ENCODE measurements at places on chromosomes 3 and 15.

GRCh38 chr3:37569991-37570390 lies 291.7 kb upstream of the CTDSPL start:
- DNase-seq = no peak

DNA sequence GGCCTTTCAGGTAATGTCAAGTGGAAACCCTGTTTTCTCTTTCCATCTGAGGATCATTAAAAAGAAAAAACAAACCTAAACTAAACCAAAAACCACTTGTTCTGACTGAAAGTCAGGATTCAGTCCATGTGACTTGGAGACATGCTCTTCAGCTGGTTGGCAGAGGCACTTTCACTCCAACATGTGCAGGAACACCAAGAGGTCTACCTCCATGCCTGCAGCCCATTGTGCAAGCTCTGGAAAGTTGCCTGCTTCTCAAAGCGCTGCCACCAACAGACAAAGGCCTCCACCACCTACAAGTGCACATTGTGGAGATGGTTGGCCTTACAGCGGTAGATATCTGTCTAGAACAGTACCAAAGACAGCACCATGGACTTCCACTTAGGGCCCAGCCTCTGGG lies 161.8 kb downstream of the LEKR1 start:
- no peak for DNase-seq

- peak; percentile 1 for DNase-seq
Measured at GRCh38 chr3:149971403-149972075, 844 bp upstream of the PFN2 start.

DNA sequence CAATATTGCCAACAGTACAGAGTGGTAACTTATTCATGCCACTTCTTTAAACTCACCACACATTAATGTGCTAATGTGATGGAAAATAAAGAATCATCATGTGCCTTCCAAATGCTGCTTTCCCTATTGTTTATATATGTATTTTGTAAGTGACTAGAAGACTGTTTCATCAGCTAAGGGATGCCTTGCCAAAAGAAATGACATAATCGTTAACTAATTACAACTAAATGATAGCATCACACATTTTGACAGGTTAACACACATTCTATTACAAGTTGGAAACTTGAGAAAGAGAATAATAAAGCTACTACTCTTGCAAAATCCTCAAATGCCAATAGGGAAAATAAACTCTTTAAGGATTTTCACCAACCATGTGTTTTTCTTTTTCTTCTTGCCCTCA lies 329.9 kb upstream of the AGTR1 start:
- DNase-seq = no peak

DNA sequence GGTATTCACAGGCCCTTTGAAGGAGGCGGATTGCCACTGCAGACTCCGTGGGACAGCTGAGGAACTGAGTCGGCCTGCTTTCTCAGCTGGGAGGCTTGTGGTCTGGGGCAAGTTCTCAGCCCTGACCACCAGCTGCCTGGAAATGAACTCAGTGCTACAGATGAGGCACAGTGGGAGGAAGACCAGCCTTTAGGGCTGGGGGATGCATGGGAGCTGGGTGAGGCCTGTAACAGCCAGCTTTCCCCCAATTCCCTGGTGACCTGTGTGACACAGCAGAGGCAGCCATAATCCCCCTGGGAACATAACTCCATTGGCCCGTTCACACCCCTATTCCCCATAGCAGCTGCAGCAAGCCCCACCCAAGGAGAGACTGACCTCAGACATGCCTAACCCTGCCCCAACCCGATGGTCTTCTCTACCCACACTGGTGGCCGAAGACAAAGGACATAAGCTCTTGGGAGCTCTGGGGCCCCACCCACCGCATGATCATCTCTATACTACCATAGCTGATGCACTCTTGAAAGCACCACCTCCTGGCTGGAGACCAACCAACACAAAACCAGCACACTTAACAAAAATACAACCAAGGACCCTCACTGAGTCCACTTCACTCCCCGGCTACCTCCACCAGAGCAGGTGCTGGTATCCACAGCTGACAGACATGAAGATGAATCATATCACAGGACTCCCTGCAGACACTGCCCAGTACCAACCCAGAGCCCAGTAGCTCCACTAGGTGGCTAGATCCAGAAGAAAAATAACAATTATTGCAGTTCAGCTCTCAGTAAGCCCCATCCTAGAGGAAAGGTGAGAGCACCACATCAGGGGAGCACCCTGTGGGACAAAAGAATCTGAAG lies 24.9 kb downstream of the ZMAT3 start:
- DNase-seq = no peak

GRCh38 chr3:65811086-65811761 lies 227.5 kb downstream of the MAGI1 start:
- no peak for DNase-seq

- DNase-seq = no peak
Measured at GRCh38 chr3:143328451-143328850, 208.9 kb downstream of the CHST2 start.

DNA sequence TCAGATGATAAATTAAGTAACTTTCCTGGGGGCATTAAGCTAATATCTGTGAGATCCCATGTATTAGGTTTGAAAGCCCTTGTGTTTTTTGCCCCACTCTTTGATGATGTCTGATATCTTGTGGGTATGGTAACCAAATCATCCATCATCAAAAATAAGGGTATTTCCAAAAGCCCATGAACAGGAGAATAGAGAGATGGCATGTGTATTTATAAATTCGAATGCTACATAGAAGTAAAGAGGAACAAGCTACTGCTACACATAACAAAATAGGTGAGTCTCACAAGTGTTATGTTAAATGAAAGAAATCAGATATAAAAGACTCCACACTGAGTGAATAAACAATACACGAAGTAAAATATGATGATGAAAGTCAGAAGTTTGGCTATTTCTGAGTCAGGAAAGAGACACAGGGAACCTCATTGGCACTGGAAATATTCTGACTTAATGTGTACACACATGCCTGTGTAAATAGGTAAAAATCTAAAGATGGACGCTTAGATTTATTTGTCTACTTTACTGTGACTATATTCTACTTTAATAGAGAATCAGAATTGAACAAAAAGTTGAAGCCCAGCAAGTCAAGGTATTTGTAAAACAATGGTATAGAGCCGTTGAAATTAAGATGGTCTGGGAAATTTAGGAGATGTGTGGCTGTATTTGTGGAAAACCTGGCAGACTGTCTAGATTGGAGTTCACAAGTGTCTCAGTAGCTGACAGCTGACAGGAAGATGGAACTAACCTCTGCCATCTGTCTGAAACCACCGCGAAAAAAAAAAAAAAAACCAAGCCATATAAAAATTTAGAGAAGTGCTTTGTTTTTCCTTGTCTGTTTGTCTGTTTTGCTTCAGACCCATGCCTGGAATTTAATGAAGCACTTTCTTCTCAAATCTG lies 111.0 kb upstream of the TGFBR2 start:
- DNase-seq = no peak

- peak; percentile 49 for DNase-seq
Measured at GRCh38 chr15:70100474-70101341, 3.0 kb upstream of the TLE3 start.

DNA sequence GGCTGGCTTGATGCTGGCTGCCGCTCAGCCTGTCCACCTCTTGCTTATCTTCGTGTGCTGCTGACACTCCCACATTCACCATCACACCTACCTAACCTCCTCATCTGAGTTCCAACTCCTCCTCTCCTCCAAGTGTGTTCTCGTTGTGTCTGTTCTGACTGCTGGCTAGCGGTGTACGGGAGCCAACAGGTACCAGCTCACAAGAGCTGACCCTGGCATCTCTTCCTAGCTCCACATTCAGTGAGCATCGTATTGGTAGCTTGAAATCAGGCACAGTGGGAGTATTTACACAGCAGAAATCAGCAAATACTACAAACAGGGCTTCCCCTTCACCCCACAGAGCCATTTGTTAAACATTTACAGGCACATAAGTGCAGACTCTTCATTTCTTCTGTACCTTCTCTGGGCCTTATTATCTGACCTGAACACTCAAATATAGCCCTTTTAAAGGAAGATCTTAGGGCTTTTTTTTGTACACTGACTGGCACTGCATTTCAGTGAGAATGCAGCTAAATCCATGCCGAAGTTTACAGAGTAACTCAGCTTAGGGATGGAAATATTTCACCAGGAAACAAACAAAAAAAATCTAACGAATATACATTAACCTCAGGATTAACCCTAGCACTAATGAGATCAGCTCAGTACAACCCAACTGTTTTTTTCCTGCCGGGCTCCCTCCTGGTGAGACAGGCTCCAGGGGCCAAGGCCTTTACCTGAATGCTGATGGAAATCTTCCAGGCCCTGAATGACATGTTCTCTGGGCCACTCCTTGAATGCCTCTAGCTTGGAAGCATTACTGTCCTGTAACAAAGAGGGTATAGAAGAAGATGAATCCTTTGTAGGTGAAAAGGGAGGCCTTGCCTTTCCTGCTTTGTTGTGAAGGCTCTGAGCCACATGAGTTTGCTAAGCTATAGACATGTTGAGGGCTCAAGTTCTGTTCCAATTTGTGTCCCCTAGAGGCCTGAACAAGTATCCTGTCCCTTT lies 150.5 kb upstream of the LPP start:
- DNase-seq = no peak

DNA sequence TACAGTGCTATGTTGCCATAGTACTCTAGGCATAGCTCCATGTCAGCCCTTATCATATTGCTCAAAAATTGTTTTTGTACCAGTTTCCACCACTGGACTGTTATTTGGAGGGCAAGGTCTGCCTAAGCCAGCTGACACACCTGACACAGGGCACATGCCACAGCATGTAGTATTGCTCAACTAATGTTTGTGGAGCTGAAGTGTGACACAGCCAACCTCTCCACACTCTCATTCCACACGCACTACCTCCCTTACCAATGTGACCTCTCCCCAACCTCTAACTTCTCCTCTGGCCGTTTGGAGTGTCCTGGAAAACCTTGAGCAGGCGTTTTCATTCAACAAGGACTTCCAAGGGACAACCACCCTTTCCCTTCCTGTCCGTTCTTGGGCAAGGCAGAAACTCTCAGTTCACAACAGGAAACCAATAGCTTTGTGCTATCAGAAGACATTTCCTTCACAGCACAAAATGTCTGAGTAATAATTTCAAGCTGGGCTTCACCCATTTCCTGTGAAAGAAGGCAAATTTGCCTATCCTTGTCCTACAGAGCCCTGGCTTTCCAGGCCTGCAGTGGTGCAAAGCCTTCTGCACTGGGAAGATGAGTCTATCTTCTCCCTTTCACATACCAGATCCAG lies 38.4 kb downstream of the TLNRD1 start:
- DNase-seq = no peak

Measured in activated CD8-positive, alpha-beta memory T cell treated with anti-CD3 and anti-CD28 coated beads for 4 hours (primary cell).